ENCODE measurements at places on chromosomes 1 and 21.

DNA sequence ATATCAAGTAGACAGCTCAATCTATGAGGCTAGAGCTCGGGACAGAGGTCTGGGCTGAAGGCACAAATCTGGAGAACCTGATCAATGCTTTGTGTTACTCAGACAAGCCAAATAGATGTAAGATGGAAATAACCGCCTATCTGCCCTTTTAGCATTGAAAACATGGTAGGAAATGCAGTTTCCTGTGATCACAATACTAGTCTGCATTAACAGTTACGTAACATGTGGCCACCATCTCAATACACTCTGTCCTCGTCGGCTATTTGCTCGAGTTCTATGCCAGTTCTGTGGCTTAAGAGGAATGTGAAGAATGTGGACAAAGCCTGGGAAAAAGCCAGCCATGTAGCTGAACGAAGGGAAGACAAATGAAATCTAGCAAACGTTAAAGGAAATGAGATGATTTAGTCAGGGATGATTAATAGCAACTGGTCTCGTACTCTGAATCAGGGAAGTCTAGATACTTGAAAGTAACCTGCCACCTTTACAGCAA, 73.3 kb downstream of the HSF2BP start:
- no peak for DNase-seq

DNA sequence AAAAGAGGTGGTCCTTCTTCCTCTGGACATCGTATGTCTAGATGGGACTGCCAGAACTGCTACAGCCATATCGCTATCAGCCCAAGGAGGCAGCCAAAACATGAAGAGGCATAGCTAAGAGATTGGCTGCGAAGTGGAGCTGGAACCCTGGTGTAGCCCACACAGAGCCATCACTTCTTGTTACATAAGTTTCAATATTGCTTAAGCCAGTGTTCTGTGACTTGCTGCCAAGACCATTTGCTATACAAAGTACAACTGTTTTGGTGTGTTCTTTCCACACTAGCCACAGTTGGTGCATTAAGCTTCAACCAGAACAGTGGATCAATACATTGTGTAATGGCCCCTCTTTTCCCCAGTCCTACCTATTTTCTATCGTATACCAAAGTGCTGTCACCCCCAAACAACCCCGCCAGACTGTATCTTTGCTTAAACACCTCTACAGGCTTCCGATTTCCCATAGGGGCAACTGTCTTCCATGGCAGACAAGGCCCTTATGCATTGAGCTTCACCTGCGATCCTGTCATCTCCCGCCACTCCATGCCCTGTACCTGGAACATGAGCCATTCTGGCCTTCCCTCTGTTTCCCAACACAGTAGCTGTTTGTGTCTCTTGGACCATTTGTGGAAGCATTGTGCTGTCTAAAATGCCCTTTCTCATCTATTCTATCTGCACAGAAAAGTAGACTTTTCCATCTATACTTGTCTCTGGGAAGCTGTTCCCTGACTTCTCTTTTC, 241.8 kb downstream of the TTLL7 start:
- no peak for DNase-seq

DNA sequence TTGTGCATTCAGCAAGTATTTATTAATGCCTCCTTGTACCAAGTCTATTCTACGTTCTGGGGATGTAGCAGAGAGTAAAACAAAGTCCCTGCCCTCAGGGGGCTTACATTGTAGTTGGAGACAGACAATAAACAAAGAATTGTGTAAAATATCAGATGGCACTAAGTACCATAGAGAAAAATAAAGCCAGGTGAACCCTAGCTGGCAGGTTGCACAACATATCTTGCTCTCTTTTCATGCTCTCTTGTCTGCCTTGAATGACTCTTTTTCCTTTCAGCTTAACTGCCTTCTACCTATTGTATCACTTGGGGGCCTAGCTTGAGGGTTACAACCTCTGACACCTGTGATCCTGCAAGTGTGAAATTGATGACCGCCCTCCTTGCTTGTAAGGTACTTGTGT, 20.7 kb upstream of the FASLG start:
- DNase-seq = no peak

- DNase-seq = no peak
These were observed 36.2 kb upstream of the C1QA start for GRCh38 chr1:22600071-22600816.

DNA sequence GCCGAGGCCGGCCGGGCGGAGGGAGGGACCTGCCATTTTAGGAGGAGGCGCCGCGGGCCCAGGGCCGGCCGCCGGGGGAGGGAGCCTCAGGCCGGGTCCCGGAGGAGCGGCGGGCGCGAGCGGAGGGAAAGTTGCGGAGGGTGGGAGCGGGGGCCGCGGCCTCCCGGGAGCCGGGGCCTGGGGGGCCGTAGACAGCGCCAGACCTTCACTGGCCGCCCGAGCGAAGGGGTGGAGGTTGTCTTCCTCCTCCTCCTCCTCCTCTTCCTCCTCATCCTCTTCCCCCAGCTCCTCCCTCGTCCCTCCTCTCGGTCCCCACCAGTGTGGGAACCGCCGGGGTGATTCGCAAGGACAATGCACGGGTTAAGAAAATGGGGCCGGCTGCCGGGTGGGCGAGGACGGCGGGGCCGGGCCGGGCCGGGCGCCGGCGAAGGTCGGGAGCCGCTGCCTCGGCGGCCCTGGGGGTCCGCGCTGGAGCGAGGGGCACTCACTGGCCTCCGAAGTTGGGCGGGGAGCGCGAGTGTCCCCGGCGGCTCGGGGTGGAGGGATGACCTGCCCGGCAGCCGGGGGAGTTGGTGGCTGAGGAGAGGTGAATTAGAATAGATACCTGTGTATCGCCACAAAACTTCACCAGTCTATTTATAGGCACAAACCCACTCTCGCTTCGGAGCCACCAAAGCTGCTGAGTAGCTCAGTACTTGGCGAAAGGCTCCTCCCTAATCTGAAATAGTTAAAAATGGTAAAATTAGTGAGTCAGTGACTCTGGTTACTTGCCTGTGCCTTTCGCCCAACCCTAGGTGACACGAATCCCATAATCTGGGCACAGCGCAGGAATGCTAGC, 1.3 kb downstream of the DYRK1A start:
- no peak for DNase-seq

GRCh38 chr1:37475380-37476086, 1.2 kb downstream of the ZC3H12A start:
- DNase-seq = no peak

- no peak for DNase-seq
These were observed 54.0 kb upstream of the ACTL8 start for GRCh38 chr1:17700945-17701810.

GRCh38 chr1:34479731-34480130, 275.1 kb upstream of the GJB5 start:
- no peak for DNase-seq

DNA sequence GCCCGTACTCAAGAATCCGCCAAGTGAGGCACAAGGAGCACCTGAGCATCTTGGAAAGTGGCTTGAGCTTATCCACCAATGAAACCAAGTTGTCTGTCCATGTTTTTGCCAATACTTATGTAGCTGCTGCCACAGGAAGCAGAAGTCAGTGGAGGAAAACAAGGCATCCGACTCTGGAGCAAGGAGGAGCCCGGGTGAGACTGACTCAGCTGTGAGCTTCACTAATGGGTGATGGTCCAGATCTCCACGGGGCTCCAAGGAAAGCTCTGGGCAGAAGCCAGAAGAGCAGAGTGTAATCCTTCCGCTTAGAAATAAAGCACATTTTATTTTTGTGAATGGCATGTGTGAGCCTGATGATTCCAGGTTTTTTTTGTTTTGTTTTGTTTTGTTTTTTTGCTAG, 12.3 kb upstream of the SSR2 start:
- DNase-seq = no peak

GRCh38 chr1:71240656-71241055, 159.8 kb upstream of the ZRANB2 start:
- no peak for DNase-seq

- no peak for DNase-seq
These were observed 128.7 kb downstream of the LMO4 start for GRCh38 chr1:87457408-87457807.

GRCh38 chr1:166193057-166193698, 26.4 kb upstream of the FAM78B start:
- DNase-seq = no peak

DNA sequence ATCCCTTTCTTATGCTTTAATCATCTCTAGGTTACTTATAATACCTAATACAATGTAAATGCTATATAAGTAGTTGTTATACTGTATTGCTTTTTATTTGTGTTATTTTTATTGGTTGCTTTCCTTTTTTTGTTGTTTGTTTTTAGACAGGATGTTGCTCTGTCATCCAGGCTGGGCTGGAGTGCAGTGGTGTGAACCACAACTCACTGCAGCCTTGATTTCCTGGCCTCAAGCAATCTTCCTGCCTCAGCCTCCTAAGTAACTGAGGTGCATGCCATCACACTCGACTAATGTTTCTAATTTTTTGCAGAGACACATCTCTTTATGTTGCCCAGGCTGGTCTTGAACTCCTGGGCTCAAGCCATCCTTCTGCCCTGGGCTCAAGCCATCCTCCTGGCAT, 26.9 kb downstream of the KRTAP19-8 start:
- DNase-seq = no peak

GRCh38 chr1:234520908-234521817, 42.2 kb upstream of the TARBP1 start:
- no peak for DNase-seq

DNA sequence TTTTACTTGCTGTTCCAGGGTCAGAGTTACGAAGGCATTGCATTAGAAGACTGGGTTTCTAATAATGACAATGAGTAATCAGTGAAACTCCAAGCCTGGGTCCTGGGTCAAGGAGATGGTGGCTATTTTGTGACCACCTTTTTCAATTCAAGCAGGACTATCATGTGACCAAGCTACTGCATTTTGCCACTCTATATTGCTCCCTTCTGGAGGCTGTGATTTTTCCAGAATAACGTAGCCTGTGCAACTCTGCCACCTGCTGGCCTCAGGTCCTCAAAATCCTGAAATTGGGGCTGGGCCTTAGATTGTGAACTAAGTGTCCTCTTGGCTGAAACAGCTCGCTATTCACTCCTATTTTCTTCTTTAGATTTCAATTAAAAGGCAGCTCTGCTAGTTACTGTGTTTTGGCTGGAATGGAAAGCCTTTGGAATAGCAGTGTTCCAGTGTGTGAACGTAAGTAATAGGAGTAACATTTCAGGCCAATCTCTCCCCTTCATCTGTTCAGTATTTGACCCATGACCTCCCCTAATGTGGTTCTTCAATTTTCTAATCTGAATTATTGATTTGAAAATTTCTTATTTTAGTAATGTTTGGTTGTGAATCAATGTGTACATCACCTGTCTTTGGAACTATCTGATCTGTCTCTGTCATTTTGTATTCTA, 52.9 kb upstream of the CD46 start:
- no peak for DNase-seq

DNA sequence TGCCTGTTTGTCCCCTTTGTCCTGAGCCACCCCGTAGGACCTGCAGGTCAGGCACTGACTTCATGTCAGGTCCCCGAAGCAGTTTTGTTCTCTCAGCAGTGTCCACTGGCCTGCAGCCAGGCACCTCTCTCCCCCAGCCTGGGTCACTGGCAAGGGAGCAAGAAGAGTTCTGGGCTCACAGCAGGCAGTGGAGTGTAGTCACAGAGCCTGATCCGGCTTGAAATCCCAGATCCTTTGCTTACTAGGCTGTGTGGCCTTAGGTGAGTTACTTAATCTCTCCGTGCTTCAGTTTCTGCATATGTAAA, 34.2 kb downstream of the L1TD1 start:
- no peak for DNase-seq

- no peak for DNase-seq
These were observed 48.6 kb downstream of the FOXO6 start for GRCh38 chr1:41409825-41410224.

- no peak for DNase-seq
These were observed 13.7 kb downstream of the SLC45A3 start for GRCh38 chr1:205666372-205667166.

GRCh38 chr1:93474321-93474720, 26.4 kb downstream of the FNBP1L start:
- no peak for DNase-seq

DNA sequence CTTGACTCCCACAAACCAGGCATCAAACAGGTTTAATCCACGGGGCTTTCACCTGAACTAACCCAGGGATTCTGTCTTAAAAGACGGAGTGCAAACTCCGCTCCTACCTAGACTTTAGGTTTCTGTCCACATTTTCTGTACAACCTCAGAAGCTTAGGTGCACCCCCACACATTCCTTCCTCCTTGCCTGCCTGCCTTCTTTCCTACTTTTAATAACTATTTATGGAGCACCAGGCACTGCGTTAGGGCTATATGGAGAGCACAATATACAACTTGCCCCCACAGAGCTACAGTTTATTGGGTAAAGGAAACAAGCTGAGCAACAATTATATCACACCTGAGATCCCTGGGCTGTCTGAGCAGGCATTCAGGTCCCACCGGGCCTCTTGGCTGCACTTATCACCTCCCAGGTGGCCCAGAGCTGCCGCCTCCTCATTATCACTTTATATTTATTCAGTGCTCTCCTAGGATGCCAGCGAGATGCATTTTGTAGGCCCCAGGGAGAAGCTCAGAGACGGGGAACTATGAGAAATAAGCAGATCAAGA, 64.1 kb downstream of the DNTTIP2 start:
- no peak for DNase-seq

DNA sequence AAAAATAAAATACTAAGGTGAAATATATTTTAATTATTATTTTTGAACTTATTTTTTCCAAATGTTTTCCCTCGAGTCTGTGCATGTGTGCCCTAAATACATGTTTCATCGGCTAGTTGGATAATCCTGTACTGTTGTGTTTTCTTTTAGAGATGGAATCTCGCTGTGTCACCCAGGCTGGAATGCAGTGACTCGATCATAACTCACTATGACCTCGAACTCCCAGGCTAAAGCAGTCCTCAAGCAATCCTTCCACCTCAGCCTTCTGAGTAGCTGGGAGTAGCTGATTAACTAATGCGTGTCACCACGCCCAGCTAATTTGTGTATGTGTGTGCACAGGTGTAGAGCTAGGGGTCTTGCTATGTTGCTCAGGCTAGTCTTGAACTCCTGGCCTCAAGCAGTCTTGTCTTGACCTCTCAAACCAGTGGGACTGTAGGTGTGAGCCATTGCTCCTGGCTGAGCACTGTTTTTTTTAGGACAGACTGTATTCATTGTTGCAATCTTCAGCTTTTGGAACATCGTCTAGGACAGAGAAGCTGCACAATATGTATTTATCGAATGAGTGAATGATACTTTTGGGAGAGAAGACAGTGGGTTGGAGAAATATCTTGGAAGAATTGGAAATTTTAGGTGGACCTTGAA, 4.8 kb upstream of the TMCO1 start:
- DNase-seq = no peak

GRCh38 chr21:29168891-29169315, 38.5 kb downstream of the MAP3K7CL start:
- DNase-seq = no peak

Data from stimulated activated CD4-positive, alpha-beta T cell treated with anti-CD3 and anti-CD28 coated beads, Interleukin-1b, Interleukin-23, amount 100 ng/mL, for 1 hour (primary cell).